ENCODE measurements at places on chromosomes 7 and 10. TPM values are rescaled to one million over a fixed set of nuclear protein-coding genes. Genes with fewer than 3 reads are reported as not detected.

Gene SLC39A12
- 0.54 TPM for polyA plus RNA-seq

Gene STRIP2
- 3.2 TPM for polyA plus RNA-seq

GRCh38 chr7:70678621-70679251, 453.2 kb upstream of the GALNT17 start:
- DNase-seq, result no peak

DNA sequence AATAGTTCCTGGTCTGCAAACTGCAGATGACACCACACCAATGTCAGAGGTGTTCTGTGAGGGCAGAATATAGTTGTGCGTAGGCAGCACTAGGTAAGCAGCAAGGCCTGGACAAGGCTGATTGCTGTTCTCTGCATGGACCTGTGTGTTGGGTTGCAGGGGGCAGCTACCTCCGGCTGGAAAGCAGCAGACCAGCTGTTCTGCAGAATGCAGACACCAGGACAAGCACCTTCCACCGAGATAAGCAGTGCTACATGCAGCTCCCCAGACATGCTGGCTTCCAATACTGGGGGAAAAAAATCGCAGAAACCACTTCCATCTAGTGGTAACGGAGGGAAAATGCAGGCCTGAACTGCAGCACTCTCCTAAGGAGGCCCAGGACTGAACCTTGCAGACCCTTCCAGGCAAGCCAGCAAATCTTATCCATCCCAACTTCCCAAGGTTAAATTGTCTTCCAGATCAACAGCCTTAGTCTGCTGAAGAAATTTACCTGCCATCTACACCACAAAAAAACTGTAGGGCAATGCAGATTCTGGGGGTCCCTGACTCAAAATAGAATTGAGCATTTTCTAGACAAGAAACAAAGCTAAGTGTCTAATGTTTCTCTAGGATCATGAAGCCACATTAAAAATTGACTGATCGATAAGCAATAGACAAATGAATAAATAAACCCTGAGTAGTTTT, 50.5 kb upstream of the COBL start:
- DNase-seq, result no peak

DNA sequence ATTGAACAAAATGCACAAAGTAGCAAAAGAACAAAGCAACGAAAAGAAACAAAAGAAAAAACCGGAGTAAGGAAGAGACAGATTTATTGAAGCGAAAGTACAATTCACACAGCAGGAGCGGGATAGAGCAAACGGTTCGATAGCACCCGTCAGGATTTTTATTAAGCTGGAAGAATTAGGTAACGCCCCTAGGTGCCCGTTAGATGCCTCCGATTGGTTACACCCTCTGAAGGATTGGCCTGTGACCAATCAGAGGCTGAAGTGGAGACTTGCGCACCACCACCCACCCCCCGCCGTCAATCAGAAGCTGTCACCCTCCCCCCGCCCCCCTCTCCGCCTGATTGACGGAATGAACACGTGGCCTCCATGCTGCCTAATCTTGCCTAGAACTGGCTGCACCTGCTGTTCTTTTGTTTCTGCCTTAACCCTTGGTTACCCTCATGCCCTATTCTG, 16.8 kb downstream of the OCM2 start:
- no peak for DNase-seq

Gene CYP2C9
- polyA plus RNA-seq, result not detected

DNA sequence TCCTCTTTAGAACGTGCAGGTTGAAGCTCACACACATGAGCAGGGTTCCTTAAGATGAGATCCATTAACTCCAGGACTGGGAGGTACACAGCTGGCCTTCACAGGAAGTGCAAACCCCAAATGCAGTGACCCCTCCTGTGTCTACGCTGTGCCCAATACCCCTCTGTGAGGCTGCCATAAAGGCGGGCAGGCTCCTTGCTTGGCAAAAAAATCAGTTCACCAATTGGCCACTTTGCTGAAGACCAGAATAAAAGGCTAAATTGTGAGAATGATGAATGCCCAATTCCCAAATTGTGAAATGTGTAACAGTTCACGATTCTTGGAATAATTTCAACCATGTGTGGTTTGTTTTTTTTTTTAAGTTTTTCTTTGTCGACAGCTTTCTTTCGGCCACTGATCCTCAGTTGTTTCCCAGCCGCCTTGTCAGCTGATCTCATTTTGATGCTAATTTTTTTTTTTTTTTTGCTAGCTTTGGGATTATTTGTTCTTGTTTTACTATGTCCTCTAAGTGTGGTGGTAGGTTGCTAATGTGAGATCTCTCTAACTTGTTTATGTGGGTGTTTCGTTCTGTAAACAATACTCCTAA, 101.9 kb upstream of the PRSS58 start:
- no peak for DNase-seq

GRCh38 chr7:118104812-118105441, 79.0 kb upstream of the LSM8 start:
- DNase-seq, result no peak

DNA sequence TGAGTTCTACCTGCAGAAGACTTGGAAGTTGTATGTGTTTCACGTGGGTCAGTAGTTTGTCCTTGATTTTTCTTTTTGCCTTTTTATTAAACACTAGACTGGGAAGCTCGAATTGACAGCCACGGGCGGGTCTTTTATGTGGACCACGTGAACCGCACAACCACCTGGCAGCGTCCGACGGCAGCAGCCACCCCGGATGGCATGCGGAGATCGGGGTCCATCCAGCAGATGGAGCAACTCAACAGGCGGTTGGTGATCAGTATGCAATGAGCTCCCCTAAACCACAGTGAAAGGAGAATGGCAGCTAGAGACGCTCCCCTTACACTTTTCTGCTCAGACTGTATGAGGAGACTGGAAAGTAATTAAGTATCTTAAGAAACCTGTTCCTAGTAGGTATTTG, 126.7 kb upstream of the STK17A start:
- DNase-seq, result no peak

Gene SLC29A3
- 3.1 TPM for polyA plus RNA-seq

DNA sequence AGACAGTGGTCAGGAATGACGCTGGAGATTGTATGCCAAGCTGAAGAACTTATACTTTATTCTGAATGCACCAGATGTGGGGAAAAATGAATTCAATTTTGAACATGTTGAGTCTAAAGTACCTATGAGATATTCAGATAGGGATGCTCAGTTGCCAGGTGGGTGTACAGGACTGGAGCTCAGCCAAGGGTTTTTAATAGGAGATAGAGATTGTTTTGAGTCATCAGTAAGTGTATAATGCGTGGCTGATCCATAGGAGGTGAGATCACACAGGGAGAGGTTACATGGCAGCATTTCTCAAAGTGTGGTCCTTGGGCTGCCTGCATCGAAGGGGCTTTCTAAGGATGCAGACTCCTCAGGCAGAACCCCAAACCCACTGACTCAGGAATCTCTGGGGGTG, 6.8 kb upstream of the HIPK2 start:
- DNase-seq, result no peak

DNA sequence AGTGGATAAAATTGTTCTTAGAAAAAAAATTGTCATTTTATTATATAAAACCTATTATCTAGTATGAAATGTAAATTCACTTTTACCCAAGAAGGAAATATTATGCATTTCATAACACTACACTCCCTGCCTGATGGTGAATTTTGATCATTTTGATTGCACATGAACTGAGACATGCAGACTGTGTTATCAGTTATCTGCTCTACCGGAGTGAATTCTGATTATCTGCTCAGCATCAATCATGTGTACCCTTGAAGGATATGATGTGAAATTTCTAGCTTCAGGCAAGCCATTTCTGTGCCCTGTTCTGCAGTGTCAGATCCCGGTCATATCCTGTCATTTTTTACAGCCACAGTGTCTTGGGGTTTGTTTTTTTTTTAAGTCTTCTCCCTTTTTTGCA, 85.0 kb upstream of the FGL2 start:
- no peak for DNase-seq

- DNase-seq, result no peak
Measured at GRCh38 chr10:133185916-133186315, 25.9 kb downstream of the KNDC1 start.

- no peak for DNase-seq
Measured at GRCh38 chr10:31920538-31920937, 8.1 kb downstream of the ARHGAP12 start.

DNA sequence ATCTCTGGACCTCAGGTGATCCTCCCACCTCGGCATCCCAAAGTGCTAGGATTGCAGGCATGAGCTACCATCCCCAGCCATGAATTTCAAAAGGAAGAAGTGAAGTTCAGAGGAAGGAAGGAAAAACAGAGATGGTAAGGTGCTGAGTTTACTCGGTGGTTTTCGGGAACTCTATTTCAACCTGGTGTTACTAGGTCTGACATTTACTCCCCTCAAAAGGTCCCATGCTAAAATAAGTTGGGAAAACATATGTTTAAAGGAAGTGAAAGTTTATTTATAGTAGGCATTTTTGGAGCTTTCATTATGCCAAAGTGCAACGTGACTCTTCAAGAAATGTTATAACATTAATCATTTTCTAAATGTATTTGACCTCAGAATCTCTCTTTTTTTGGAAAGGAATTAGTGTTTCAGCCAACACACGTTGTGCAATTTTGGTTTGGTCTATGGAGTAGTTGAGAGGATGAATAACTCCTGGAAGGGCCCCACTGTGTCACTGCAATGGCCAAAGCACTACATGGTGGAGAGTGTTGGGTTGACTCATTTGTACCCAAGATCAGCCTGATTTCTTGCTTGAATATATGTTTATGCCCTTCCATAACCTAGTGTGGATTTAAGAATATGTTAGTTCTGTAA, 114.7 kb upstream of the FAM171A1 start:
- no peak for DNase-seq

GRCh38 chr7:3154881-3155494, 111.3 kb upstream of the CARD11 start:
- peak; percentile 15 for DNase-seq

Gene PVRIG
- 45.8 TPM for polyA plus RNA-seq

Gene CD36
- 185 TPM for polyA plus RNA-seq

Gene AKR1D1
- not detected for polyA plus RNA-seq

Gene PCGF6
- 17.7 TPM for polyA plus RNA-seq

Gene VSIR
- 8.6 TPM for polyA plus RNA-seq

DNA sequence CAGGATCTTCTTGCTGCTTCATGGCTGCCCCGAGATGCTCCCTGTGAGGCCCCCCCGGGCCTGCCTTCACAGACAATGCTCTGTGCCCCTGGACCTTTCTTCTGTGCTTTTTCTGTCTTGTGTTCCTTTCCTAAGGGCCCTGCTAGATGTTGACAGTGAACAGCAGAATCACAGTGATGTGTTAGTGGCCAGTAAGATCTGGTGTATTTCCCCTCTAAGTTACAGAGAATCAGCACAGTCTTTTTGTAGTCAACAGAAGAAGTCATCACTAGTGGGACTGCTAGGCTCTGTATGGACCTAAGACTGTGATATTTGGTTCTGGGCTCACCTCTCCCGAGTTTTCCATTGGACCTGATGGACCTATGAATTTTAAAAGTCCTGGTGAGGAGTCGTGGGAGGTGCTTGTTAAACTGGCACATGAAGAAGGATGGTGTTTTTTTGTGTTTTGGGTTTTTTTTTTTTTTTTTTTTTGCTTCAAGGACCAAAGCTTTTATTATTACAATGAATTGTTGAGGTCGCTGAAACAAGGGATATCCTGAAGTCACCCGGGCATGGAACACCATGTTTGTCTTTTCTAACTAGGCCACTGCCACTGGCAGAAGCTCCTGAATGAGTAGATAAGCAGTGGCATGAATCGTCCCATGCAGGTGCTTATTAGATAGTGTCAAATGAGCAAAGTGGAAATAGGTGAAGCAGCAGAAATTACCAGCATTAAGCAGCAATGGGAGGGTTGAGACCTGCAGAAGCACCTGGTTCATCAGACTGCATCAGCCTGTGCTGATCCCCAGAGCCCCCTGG, 194.8 kb downstream of the CELF2 start:
- DNase-seq, result no peak

GRCh38 chr7:2279896-2280295, 34.3 kb downstream of the SNX8 start:
- no peak for DNase-seq

Gene PTPRZ1
- not detected for polyA plus RNA-seq
